Ascending aorta (tissue), 2 donors: ENCODE measurements at places on chromosomes 3 and 15.
A peak's percentile ranks its signal among the peaks of the same experiment; 100 is the strongest.

- DNase-seq, result no peak
These were observed 33.5 kb upstream of the CSPG5 start for GRCh38 chr3:47612178-47612577.

DNA sequence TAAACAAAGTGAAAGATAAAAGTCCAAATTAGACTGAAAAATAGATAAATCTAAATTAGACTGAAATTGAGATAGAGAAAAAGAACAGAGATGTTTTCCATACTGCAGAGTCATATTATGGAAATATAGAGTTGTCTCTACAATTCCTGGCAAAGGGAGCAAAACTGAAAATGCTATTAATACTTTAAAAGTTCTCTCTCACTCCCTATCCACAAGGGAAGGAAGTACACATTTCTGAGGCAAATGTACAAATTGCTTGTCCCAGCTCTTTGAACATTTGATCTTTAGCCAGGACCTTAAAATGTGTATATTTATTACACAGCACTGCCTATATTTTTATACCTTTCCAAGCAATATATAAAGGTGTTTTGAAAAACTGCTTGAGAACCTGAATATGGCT is 225.1 kb upstream of the SEMA6D start:
- no peak for DNase-seq

- no peak for DNase-seq
These were observed 185.1 kb upstream of the TGFBR2 start for GRCh38 chr3:30421266-30421665.

GRCh38 chr15:74319138-74319460 is 48.3 kb downstream of the CYP11A1 start:
- DNase-seq, result no peak

DNA sequence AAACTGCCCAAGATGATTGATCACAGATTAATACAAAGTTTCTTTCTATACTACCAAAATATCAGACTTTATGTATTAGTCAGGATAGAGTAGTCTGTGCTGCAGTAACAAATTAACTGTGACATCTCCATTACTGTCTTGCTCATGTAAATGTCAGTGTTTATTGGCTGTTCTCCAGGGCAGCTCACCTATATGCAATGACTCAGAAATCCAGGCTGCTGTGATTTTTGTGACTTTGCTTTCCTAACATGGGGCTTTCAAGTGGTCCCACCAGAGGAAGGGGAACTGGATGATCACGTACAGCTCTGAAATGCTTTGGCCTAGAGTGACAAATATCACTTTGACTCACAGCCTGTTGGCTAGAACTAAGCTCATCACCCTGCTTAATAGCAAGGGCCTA is 12.9 kb downstream of the PLS1 start:
- DNase-seq, result no peak

GRCh38 chr3:153354641-153355040 is 192.6 kb downstream of the RAP2B start:
- no peak for DNase-seq

DNA sequence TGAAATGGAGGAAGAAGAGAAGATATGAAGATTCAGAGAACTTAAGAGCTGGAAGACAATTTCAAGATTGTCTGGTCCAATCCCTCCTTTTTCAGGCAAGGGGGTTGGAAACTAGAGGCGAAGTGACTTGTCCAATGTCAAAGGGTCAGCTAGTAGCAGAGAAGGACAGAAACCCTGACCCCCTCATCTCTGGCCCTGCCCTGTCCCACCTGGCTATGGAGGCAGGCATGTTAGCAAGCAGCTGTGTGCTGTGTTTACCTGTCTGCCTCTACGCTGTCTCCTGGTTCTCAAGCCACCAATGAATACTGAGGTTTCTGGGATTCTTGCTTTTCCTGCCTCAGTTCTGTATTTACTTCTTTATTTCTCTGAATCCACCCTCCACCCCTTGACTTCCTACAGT is 342 bp downstream of the TGM5 start:
- no peak for DNase-seq

DNA sequence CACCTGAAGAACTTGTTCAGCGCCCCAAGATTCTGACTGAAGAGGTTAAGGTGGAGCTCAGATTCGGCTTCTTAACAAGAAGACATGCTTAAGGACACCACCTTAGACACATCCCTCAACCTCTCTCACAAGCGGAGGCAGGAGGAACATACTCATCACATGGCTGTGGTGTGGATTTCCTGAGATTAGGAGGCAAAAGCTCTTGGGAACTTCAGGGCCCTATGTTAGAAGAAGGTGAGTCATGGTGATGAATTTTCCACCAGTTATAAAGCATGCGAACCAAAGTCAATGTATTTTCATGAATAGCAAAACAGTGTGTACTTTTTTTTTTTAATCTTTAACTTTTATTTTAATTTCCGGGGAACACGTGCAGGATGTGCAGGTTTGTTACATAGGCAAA is 212.2 kb upstream of the SUCLG2 start:
- DNase-seq, result no peak

DNA sequence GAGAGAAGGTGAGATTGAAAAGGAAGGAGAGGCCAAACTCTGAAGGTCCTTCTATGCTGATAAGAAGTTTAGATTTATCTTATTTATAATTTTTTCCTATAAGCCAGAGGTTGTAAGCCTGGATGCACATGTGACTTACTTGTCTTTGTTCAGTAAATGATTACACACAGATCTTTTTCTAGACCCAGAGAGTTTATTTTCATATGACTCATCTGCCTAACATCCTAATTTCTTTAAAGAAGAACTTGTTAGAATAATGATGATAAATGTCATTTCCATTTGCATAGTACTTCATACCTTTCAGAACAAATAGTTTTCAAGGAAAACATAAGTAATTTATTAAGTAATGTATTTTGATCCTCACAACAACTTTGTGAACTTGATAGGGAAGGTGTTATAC is 434.8 kb upstream of the DPH6 start:
- no peak for DNase-seq

GRCh38 chr3:42780892-42781700 is 8.0 kb upstream of the CCDC13 start:
- DNase-seq, result no peak

DNA sequence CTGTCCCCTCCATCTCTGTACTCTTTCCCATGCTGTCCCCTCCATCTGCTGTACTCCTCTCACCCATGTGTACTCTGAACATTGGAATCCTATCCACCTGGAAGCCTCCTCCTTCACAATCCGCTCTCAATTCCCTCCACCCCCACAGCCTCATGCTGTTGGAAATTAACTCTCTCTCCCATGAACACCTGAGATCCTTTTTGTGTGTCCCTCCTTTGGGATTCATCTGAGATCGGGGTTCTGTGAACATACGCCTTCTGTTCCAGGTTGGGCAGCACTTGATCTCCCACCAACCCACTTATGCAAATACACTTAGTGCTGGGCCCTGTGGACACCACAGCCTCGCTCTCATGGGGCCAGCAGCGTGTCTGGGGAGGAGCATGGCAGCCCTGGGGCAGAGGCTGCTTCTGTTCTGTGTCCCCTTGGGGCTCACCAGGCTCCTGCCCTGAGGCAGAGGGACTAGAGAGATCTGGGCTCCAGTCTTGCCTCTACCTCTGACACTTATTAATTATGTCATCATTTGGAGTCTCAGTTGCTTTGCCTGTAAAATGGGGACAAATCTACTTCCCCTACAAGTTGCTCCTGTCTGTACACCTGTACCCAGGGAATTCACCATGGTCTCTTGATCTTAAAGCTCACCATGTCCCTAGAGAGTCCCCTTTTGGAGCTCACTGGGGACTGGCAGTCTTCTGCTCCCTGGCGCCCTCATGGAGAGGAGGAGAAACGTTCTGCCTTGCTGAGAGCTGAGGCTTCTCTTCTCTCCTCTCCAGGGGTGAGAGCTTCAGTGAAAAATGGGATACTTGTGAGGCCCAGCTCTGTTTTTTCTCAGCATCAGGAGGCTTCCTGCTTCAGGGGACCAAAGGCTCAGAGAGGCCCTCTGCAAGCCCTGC is 42.7 kb downstream of the ITGA11 start:
- peak; percentile 40 for DNase-seq

DNA sequence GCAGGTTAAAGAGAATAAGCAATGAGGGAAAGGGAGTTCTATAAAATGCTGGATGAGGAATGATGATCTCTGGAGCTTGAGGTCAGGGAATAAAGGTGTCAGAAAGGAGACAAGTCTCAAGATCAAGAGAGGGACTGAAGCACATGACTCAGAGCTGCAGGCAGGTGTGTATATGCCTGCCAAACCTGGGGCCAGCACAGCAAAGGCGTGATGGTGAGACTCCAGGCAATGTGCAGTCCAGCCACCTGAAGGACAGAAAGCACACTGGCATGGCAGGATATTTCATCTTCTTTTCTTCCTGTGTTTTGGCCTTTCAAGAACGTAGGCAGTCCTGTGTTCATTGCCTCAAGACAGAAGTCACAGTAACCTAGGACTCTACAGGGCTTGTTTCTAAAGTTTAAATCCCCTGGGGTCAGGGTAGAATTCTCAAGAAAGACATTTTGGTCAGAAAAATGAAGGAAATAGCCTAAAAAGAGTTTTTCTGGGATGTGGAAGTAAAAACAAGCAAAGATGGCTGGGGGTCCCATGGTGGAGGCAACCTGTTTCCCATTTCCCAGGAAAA is 55.5 kb upstream of the TOPAZ1 start:
- no peak for DNase-seq

DNA sequence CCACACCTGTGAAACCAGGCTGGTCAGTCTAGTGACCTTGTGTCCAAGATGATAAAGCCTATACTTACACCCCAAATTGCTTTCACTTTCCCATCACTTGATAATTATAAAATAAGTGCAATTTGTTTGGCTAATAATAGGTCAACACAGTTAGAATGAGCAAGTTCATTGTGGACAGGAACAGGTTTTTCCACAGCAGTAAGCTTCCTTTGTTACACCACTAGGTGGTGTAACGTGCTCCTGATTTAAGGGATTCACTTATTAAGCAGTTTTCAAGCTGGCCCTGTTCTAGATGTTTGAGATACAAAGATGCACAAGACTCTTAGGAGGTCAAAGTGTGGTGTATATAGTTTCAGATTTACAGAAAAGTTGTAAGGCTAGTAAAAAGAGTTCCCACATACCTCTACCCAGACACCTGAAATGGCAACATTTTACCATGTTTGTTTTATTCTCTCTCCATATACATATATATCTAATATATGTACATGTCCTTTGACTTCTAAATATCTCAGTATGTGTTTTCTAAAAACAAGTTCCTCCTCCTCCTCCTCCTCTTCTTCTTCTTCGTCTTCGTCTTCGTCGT is 6.8 kb upstream of the MFSD1 start:
- no peak for DNase-seq

DNA sequence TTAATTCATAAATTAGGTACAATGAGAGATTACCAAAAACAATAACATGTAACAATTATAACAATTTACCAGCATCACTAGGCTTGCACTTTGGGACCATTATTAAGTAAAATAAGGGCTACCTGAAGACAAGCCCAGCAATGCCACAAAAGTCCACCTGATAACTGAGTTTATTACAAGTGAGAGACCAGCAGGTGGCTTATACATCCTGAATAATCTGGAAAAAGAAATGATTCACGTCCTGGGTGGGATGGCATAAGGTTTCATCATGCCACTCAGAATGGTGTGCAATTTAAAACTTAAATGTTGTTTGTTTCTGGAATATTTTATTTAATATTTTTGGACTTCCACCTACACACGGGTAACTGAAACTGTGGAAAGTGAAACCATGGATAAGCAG is 1287.1 kb upstream of the GBE1 start:
- no peak for DNase-seq

DNA sequence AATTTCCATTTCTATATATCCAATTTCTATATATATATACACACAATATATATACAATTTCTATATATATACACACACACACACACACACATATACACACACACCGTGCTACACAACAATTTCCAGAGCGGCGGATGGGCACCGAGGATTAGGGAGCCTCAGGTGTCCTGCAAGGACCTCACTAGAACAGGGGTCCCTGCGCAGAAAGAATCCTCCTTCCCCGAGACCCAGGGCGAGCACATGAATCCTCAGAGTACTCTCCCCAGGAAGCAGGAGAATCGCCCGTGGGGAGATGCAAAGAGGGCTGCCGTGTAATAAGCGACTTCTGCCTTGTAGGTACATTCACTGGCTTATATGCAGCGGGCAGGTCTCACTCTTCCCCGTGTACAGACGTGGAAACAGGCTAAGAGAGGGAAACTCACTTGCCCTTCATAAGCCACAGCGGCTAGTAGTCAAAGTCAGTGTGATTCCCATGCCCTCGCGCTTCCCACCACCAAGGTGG is 467 bp downstream of the PIF1 start:
- DNase-seq, result no peak

DNA sequence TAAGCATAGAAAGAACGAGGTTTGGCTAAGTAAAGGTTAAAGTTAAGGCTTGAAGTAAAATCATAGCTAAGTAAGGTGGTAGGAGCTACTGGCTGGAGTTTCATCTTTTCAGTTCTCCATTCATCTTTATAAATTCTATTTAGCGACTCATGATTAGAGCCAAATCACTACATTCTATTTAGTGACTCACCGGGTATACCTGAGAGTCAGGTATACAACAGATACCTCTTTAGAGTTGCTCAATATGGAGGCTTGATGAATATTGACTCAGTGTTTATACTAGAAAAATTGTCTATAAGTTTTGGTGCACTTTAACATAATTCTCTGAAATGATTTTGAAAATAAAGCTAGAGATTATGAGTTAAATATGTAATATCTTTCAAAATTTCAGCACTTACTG is 328.8 kb upstream of the GRM7 start:
- no peak for DNase-seq
